ENCODE measurements at places on chromosomes 12 and 14. TPM values are rescaled to one million over a fixed set of nuclear protein-coding genes. Genes with fewer than 3 reads are reported as not detected.
A peak's percentile ranks its signal among the peaks of the same experiment; 100 is the strongest.

GRCh38 chr12:58455136-58455535, 465.2 kb downstream of the LRIG3 start:
- no peaks in the 10 kb centered on the region for H3K4me1 ChIP-seq
- H3K27ac ChIP-seq, result no peak overlapping the region
- DNase-seq, result no peak
- no peak overlapping the region for H3K4me3 ChIP-seq
- H3K36me3 ChIP-seq, result no peaks in the 10 kb centered on the region
- no peaks in the 10 kb centered on the region for H3K27me3 ChIP-seq

GRCh38 chr14:90547968-90548367, 151.1 kb downstream of the CALM1 start:
- no peak for DNase-seq
- no peak overlapping the region for H3K4me3 ChIP-seq
- H3K4me1 ChIP-seq, result peaks cover 6% of the 10 kb centered on the region
- H3K36me3 ChIP-seq, result no peaks in the 10 kb centered on the region
- no peak overlapping the region for H3K27ac ChIP-seq

GRCh38 chr12:89589753-89590152, 63.9 kb upstream of the POC1B start:
- no peak for DNase-seq
- H3K4me3 ChIP-seq, result no peak overlapping the region
- no peaks in the 10 kb centered on the region for H3K4me1 ChIP-seq
- no peak overlapping the region for H3K27ac ChIP-seq

GRCh38 chr14:76923431-76924370, 97.5 kb downstream of the LRRC74A start:
- H3K27me3 ChIP-seq, result no peaks in the 10 kb centered on the region
- H3K27ac ChIP-seq, result peak overlapping the region; percentile 58
- no peak overlapping the region for H3K4me3 ChIP-seq
- H3K4me1 ChIP-seq, result peaks cover 20% of the 10 kb centered on the region

RPL6 gene
- 1,278 TPM for total RNA-seq

MOAP1 gene
- total RNA-seq, result 37.1 TPM

CLEC4E gene
- 11.2 TPM for total RNA-seq

DNA sequence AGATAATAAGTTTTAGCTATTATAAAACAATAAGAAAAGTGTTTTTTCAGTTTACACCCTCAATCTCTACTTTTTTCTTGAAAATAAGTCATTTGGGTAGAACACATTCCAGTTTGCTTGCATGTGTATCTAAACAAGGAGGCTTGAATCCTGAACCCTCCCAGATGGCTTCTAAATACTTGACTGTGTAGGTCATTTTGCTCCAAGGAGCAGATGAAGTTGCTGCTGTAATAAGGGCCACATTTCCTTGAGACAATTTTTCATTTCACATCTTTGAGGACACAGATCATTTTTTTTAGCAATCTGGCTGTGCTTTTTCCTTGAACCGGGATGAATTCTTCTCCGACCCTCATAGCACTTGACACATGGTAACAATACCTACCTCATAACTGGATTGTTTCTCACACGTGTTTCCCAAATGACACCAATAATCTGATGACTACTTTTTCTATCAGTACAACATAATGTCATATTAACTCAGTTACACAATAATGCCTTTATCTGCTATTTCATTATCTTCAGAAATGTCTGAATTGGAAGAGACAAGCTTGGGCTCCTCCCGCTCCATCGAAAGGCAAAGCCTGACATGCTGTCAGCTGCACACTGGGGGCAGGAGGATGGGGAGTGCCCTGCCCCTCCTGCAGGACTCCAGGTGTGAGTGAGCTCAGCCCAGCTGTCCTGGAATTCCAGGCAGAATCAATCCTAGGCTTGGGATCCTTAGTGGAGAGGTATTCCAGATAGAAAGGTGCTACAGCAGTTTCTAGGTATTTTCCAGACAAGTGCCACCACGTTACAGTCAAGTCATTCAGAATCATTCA, 30.9 kb downstream of the GPHB5 start:
- no peaks in the 10 kb centered on the region for H3K27me3 ChIP-seq
- H3K4me3 ChIP-seq, result no peak overlapping the region
- no peaks in the 10 kb centered on the region for H3K36me3 ChIP-seq

SIX1 gene
- not detected for total RNA-seq

GRCh38 chr14:52179141-52179790, 88.2 kb upstream of the PTGDR start:
- no peak overlapping the region for H3K27ac ChIP-seq
- H3K4me1 ChIP-seq, result no peaks in the 10 kb centered on the region
- no peaks in the 10 kb centered on the region for H3K27me3 ChIP-seq
- H3K4me3 ChIP-seq, result no peak overlapping the region
- H3K36me3 ChIP-seq, result no peaks in the 10 kb centered on the region
- no peak for DNase-seq

- H3K4me1 ChIP-seq, result no peaks in the 10 kb centered on the region
- DNase-seq, result no peak
- no peaks in the 10 kb centered on the region for H3K27me3 ChIP-seq
- no peak overlapping the region for H3K4me3 ChIP-seq
- no peaks in the 10 kb centered on the region for H3K36me3 ChIP-seq
- no peak overlapping the region for H3K27ac ChIP-seq
Observed at GRCh38 chr12:26771861-26772260, 61.1 kb downstream of the ITPR2 start.

FIGNL2 gene
- 1.7 TPM for total RNA-seq

NOS1 gene
- 1.1 TPM for total RNA-seq

Measured in uterus (tissue), 4 donors.